CMK (cell line): ENCODE measurements at places on chromosomes 11 and 22.

- DNase-seq, result no peak
These were observed 70.5 kb upstream of the BLID start for GRCh38 chr11:122186439-122187080.

GRCh38 chr11:111520560-111520959 is 6.0 kb downstream of the HOATZ start:
- DNase-seq, result no peak

GRCh38 chr22:43731988-43732387 is 80.1 kb downstream of the EFCAB6 start:
- DNase-seq, result no peak

DNA sequence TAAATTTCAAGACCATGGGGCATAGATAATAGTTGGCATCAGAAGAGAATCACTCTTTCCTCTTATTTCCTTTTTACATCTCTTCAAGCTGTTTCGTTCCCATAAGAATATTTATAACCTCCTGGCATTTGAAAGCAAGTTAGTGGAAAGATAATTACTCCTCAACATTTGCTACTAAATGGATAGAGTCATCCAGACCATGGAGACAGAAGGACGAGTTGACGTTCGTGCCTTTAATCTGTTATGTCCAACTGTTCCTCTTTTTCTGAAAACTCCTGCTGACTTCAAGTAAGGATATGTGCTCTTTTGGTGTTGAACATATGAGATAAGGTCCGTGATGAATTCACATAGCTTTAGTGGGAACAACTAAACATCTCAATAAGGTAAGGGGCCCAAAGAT is 414.2 kb downstream of the LRRC4C start:
- DNase-seq, result no peak

- DNase-seq, result no peak
These were observed 418.6 kb downstream of the FAM181B start for GRCh38 chr11:82315093-82315492.

DNA sequence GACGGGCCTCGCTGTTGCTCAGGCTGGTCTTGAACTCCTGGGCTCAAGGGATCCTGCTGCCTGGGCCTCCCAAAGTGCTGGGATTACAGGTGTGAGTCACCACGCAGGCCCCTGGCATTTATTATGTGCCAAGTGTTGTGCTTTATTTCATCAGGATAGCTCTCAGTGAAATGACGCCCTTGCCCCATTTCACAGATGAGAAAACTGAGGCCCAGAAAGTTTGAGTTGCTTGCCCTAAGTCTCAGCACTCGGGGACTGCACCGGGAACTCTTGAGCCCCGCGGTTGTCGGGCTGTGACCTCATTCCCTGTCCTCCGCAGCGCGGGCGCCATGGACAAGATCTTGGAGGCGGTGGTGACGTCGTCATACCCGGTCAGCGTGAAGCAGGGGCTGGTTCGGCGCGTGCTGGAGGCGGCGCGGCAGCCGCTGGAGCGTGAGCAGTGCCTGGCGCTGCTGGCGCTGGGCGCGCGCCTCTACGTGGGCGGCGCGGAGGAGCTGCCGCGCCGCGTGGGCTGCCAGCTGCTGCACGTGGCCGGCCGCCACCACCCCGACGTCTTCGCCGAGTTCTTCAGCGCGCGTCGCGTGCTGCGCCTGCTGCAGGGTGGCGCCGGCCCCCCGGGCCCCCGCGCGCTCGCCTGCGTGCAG is 7.3 kb downstream of the USP35 start:
- DNase-seq, result no peak
